NCI-H774 (cell line): ENCODE measurements at places on chromosomes 2 and 18.

DNA sequence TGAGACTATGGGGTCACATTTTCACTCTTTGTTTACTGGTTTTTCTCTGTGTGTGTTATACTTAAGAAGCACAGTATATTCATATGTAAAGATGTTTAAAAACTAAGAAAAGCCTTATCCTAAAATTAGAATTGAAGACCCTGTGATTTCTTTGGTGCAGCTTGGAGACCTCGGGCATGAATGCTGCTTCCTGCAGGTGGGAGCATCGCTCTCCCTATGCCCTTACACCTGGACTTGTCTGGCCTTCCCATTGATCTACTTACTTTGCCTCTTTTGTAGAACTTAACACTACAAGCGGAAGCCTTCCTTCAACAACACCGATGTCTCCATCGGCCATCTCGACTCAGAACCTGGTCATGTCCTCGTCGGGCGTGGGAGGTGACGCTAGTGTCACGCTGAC lies 114.5 kb downstream of the ZNF236 start:
- DNase-seq: no peak

- peak; percentile 68 for DNase-seq
These were observed at the start of gene FIGN for GRCh38 chr2:163735685-163736432. FIGN (minus strand) TSS chr2:163736008; CDS start chr2:163734927, 1,081 bp downstream.

DNA sequence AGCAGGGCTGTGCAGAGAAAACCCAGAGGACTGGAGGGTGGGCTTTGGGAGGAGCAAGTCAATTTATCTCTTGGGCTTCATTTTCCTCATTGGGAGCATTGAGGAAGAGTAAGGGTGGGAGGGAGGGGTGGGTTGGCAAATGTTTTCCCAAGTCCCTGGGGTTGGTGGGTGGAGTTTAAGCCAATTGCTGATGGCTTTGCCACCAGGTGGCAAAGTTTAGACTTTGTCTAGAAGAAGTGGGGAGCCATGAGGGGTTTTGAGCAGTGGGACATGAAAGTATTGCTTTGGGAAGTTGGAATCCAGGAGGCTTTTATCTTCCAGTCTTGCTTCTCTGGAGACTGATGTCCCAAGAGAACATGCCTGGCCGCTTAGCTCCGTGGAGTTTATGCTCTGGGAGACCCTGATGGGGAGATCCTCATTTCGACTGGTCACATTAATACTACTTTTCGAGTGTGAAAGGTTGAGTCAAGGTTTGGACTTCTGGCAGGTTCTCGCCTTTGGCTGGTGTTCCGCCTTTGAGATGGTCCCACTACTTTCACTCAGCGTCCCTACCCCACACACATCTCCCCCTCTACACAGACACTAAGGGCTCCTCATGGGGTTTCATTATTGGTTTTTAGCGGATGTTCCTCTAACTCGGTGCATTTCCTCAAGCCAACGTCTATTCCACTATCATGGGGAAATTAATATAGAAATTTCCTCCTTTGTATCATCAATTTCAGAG lies 126.7 kb downstream of the PRKCE start:
- no peak for DNase-seq

DNA sequence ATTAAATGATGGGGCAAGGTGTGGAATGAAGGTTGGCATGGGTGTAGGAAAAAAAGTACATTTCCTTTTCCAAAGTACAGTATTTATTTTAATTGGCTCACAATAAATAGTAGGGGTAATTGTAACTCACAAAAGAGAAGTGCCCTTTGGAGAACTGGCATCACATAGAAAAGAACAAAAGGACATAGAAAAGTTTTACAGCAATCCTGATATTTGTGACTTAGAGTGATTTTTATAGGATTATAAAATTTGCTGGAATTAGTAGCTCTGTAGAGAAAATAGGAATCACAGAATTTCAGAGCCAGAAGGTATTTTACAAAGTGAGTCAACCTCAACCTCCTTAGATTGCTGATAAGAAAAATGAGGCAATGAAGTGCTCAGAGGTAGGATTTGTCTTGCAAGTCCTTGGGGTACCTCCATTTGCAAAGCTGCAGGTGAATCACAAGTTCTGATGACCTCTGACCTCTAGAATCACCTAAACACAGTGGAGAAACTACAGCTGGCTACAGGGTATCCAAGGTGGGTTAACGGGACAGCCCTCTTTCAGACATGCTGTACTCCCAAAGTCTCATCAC lies 133.6 kb downstream of the SOCS6 start:
- DNase-seq: no peak

- no peak for DNase-seq
These were observed 4.0 kb upstream of the SLC35F5 start for GRCh38 chr2:113760400-113760799.

DNA sequence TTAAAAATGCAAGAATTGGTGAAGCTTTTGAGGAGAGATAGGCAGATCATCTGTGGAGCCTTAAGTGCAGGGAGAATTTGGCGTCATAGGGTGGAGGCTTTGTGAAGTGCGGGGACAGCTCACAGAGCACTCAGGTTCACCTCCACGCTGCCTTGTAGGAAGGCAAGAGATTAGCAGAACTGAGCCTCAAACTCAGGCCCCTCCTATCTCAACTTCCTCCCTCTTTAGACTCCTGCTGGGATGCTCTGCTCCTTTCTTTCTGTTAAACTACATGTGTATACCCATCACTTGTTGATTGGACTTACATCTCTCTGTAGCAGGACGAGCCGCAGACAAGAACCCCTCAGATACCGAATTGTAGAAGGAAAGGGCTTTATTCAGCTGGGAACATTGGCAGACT lies 422.2 kb downstream of the SETBP1 start:
- no peak for DNase-seq

- DNase-seq: no peak
These were observed 497.2 kb upstream of the NETO1 start for GRCh38 chr18:73365018-73365417.

GRCh38 chr18:67513280-67513679 lies 3.2 kb downstream of the DSEL start:
- DNase-seq: no peak

- peak; percentile 52 for DNase-seq
These were observed 81.1 kb downstream of the RTP5 start for GRCh38 chr2:241950413-241951315.

- DNase-seq: no peak
These were observed 459.8 kb upstream of the FSIP2 start for GRCh38 chr2:185278761-185279160.

DNA sequence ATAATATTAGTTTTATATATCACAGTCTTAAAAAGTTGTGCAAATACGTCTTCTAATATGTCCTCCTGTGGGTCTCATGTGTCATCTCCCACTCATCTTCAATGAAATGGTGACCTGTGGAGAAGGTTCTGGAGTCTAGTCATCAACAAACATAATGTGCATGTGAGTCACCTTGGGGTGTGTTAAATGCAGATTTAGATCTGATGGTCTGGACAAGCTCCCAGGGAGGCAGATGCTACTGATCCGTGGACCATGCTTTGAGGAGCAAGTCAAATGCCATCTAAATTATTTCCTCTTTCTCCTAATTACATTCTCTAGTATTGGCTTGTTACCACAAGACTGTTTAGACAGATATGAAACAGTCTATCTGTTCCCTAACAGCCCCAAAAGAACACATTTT lies 210.9 kb downstream of the CD226 start:
- DNase-seq: no peak

DNA sequence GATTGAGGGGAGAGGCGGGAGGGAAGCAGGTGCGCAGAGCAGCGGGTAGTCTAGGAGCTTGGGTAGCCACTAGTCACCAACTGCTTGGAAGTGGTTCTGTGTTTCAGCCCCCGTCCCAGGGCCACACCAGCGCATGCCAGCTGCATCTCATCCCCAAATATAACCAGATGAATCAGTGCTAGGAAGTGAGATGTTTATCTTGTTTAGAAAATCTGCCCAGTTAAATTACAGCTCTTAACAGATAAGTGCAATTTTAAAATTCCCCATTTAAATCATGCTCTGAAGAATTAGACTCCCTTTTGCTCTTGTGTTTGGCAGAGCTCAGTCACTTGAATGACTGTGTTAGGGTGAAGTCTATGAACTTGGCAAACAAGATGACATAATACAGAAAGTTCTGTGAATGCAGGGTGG lies 193.8 kb downstream of the SEPTIN10 start:
- no peak for DNase-seq

DNA sequence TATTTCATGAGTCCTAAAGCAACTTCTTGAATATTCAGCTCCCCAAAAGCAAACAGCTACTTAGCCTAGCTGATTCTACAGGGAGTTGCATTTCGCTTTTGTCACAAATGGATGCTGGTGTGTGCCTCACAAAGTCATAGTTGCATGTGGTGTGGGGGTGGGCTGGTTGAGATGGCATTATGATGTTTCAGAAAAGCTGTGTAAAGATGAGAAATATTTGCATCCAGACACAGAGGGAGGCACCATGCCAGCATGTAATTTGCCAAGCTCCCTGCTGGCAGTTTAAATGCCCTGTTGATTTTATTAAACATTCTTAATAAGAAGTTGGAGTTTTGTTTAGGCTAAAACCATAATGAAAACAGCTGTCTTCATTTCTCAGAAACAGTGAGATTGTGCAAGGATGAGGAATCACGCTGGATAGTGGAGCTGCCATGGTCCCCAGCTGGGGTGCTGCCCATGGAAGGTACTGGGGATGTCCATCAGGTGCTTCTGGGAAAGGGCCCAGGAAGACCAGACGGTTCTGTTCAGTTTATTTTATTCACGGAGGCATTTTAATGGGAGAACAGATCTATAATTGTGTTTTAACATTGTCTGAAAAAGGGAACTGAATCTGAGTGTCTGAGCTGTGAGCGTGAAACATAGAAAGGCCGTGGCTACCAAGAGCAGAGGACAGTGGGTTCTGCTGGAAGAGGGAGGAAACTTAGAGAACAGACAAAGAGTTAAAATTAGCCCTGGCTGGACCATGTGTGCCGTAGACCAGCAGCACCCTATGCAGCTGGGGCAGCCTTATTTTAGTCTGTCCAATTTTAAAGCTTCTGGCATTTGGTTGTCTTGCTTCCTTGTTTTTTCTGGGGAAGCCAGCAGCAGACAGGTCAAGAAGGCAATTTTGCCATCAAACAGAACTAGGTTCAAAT lies 177.1 kb downstream of the FAM210A start:
- DNase-seq: no peak

GRCh38 chr2:173716458-173717052 lies 248.6 kb downstream of the SP3 start:
- DNase-seq: no peak

- peak; percentile 35 for DNase-seq
These were observed 20.7 kb upstream of the DNAH6 start for GRCh38 chr2:84495539-84496146.

DNA sequence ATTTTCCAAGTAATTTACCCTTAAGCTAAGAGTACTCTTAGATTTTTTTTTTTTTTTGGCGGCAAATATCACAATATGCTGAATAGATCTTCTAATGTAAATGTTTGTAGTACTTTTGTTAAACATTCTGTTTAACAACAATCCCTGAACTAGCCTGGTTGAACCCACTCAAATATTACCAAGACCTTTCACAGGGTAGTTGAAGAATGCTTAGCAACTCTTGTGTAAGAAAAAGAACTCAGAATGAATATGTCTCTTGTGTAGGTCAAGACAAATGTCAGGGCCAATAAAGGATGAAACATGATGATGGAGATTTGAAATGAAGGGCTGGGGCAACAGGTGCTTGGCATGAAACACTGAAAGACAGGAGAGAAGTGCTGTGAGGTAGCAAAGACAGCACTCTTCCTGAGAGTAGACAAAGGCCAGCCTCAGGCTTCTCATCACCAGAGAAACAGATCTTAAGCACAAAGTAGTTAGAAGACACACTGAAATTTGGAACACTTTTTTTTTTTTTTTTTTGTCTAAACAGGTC lies 597.3 kb downstream of the ERBB4 start:
- DNase-seq: no peak

- no peak for DNase-seq
These were observed 397.2 kb upstream of the FANCL start for GRCh38 chr2:58638256-58638805.

DNA sequence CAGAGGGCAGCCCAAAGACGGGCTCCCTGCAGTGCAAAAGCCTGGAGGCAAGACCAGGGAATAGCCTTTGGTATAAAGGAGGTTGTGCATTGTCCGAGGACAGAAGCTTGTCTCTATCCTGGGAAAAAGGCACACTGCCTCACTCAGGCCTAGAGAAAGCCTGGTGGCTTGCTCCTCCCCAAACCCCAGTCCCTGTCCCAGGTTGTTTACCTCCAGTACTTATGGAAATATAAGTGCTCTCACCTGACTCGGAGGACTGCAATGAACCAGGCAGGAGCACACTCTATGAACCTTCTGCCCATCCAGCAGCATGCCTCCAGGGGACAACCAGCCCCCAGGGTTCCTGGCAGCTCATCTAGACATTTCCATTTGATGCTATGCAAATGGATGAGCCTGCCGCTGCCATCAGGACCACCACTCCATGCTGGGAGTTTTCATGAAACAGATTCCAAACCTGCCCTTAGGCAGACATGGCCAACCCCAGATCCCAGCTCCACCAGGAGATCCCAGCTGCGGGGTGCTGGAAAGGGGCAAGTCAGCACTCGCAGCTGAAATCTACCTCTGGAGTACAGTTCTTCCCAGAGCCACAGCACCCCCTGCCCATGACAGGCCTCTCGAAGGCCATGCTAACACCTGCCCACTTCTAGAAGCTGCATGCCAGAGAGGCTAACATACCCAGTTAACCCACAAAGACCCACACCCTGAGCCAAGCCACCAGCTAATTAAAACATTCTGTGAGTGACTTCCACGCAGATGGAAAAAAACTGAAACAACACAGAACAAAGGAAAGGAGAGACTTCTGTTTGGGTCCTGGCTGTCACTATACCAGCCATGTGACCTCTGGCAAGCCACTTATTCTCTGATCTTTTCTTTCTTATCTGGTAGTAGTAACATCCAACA lies 101.7 kb downstream of the TTC32 start:
- DNase-seq: no peak

- no peak for DNase-seq
These were observed 926.8 kb upstream of the SLC39A10 start for GRCh38 chr2:194730266-194730665.
